ENCODE measurements at places on chromosomes 16 and 17. TPM values are rescaled to one million over a fixed set of nuclear protein-coding genes. Genes with fewer than 3 reads are reported as not detected.

DNA sequence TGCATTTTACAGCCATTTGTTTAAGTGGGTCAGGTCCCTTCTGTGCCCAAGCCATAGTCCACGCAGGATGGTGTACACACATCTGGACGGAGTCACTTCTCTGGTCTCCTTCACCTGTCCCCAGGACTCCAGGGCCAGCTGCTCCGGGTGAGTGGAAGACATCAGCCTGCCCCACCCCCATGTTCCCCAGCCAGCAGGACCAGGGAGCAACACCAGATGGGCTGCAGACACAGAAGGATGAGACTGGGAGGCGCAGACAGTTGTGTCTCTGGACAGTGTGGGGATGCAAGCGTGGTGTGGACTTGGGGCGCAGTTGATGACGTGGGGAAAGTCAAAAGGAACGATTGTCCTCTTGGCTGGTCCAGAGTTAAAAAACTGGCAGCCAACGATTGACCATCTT is 24.6 kb upstream of the WFDC1 start:
- DNase-seq = no peak

DNA sequence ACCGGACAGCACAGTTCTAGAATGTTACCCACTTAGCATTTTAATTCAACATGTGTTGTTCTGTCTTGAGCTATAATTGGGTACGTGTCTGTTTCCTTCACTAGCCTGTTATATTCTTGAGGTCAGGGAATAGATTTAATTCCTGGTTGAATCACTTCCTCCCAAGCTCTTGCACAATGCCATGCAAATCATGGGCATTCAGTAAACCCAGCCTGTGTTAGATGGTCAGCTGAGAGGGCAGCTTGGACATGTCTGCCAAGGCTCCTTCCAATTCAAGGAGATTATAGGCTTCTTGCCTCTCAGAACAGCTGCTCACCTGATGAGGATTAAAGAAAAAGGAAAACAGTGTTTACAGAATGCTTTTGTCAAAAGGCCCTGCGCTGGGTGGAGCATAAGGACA is 12.6 kb downstream of the C1QTNF1 start:
- DNase-seq = peak; percentile 51

DNA sequence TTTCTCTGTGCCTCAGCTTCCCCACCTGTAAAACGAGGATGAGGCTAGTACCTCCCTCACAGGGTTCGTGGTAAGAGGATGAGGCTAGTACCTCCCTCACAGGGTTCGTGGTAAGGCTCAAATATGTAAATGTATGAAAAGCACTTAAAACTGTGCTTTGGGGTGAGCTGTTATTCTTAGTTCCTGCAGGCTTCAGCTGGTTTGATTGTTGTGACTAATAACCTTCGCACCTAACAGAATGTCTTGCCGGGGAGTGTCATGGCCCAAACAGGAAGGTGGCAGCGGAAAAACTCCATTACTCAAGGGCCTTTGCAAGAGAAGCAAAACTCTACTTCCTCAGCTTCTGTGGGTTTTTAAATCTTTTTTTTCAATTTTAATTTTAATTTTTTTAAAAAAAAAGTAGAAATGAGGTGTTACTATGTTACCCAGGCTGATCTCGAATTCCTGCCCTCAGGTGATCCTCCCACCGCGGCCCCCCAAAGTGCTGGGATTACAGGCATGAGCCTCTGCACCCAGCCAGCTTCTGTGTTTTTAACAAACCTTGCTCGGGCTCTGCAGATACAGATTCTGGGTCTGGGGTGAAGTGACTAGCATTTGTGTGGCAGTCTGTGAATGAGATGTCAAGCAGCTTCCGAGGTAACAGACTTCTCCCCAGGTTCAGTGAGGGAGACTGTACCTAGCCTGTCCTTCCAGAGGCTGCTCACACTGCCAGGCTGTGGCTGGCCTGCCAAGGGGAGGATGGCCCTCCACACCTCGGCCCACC is 103.0 kb downstream of the RAB11FIP4 start:
- no peak for DNase-seq

- DNase-seq = peak; percentile 43
These were observed 12.8 kb downstream of the RAB11FIP4 start for GRCh38 chr17:31404028-31404949.

DNA sequence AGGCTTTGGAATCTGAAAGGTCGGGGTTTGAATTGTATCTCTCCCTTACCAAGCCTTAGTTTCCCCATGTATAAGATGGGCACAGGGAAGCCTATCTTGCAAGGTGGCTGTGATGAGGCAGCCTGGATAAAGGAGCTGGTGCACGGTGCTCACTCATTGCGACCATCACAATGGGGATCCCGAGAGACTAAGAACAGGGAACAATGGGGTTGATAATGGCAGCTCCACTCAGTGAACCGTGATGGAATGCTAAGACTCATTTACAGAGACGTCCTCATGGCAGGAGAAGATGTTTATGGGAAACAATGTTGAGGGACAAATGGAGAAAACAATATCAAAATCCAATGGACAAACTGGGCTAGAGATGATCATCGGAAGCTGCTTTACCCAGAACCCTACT is 81.8 kb downstream of the SPACA3 start:
- no peak for DNase-seq

DNA sequence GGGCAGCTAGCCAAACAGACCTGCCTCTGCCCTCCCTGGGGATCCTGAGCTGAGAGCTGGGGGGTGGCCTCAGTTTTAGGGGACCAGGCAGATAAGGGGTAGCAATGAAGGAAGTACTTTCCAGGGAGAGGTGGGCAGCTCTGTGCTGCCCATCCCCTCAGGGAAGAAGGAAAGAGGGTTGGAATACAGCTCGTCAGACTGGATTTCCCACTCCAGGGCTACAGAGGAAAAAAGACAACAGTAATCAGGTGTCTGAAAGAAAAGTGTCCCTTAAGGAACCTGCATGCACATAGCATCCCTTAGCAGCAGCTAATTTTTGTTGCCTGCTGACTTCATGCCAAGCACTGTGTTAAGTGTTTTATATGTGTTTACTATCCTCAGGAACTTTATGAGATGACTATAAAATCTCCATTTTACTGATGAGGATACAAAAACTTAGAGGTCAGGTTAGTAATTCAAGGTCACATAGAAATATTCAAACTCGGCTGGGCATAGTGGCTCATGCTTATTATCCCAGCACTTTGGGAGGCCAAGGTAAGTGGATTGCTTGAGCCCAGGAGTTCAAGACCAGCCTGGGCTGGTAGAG is 3.2 kb upstream of the MRPL58 start:
- DNase-seq = no peak

DNA sequence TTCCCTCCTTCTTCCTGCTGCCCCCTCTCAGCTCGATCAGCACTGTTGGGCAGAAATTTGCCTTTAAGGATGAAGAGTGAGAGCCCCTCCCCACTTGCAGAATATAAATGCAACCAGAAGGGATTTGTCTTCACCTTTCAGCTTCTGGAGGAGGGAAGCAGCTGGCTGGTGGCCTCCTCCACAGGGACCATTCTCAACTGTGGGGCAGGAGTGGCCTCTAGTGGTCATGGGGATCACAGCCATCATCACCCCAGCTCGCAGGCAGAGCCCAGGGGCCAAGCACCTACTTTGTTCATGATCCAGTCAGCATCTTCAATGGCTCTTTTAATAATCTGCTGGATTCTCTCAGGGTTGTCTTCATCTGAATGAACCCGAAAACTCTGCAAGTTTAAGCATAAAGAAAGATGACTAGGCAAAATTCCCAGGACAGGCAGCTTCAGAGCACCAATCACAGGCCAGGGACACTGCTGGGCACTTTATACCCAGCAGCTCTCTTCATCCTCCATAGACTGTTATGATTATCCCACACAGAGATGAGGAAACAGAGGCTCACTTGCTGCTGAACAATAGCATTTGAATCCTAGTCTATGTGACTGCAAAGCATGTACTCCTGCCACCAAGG is 13.1 kb downstream of the LYRM9 start:
- DNase-seq = no peak

DNA sequence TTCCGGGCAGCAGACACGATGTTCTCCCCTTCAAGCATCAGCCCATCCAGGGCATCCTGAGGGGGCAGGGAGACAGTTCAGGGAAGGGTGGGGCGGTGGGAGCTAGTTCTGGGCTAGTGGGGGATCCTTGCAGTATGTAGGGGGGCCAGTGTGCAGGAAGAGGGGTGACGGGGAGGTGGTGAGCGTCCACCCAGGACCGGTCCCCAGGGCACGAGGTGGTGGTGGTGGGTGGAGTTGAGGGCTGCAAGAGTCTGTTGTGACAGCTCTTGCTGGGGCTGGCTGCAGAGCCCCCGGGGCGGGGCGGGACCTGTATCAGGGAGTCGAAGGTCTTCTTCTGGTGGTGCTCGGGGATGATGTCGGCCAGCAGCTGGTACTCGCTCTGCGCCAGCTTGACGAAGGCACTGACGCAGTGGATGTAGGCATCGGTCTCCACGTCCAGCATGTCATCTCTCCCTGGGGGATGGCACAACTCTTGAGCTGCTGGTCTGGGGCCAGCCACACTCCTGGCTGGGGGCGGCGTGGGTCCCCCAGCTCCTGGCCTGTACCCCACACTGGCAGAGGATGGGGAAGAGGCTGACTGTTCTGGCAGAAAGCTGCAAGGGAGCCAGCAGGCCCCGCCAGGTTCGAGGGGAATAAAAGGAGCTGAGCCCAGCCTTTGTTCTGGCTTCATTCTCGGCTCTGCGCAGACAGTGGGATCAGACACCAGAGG is 10.0 kb downstream of the ZACN start:
- no peak for DNase-seq

Gene HAP1
- total RNA-seq = 0.13 TPM

Gene ODAD4
- 0.48 TPM for total RNA-seq

Data from mesenteric fat pad (tissue), 1 donor.